ENCODE measurements at places on chromosomes 16 and 17.

- no peak for DNase-seq
Measured at GRCh38 chr16:75921281-75921680, 195.0 kb upstream of the CPHXL start.

- DNase-seq, result no peak
Measured at GRCh38 chr16:31064882-31065461, 9.1 kb downstream of the ZNF668 start.

DNA sequence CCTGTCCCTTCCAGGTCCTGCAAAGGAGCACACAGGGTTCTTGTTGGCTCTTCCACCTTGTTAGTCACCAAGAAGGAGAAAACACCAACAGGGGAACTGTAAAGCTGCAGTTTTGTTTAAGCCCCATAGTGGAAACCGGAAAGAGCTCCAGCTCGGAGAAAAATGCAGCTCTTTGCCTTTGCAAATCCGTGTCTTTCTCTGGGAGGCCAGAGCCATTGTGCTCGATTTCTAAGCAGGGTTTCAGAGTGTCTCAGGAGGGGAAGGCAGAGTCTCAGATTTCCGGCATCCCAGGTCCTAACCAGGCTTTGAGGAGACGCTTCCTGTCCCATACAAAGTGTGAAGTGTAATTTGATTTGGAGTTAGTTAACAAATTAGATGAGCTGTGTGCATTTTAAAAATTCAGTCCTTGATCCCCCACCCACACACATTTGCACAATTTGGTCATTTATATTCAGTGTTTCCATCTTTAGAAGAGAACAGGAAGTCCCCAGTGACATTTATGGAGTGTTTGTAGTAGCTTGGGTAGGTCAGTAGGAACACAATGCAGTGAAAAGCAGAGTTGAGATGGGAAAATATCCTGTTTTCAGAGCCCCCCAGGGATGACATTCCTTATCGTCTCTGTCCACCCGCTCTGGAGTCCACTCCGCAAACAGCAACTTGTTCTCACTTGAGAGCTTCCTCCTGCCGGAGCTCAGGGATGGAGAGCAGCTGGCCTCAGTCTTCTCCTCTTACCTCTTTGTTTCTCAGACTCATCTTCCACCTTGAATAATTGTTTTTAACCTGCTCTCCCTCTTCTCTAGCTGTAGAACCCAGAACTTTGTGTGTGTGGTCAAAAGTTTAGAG is 331.9 kb downstream of the SEC14L1 start:
- DNase-seq, result no peak

DNA sequence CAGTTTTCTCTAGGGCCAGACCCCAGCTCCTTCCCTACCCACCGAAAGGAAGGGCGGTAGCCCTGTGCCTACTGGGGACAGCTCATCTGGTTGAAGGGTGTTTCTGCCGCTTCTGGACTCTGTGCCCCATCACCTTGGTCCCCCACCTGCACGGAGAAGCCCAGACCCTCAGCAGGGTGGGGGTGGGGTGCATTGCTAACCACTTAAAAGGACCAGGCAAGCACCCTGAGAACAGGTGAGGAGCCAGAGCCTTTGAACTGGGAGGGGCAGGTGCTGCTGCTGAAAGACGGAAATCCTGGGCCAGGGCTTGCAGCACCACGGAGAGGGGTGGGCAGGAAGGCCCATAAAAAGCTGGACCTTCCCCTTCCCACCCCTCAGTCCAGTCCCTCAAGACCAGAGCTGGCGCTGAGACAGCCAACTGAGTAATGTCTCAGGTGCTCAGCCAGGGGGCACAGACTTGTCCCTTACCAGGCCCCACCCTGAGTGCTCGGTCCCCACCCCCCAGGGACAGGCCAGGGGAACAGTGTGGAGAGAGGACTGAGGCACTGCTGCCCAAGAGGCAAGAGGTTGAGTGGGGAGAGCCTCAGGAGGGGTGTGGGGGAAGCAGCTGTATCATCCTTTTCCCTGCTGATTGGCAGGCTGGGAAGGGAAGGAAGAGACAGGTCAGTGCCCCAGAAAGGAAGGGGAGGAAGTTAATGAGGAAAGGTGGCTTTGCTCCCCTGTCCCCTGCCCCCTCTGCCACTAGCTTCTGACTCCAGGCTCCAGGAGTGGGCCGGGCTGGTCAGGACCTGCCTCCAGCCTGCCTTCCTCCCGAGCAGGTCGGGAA is 10.9 kb upstream of the SP2 start:
- no peak for DNase-seq

DNA sequence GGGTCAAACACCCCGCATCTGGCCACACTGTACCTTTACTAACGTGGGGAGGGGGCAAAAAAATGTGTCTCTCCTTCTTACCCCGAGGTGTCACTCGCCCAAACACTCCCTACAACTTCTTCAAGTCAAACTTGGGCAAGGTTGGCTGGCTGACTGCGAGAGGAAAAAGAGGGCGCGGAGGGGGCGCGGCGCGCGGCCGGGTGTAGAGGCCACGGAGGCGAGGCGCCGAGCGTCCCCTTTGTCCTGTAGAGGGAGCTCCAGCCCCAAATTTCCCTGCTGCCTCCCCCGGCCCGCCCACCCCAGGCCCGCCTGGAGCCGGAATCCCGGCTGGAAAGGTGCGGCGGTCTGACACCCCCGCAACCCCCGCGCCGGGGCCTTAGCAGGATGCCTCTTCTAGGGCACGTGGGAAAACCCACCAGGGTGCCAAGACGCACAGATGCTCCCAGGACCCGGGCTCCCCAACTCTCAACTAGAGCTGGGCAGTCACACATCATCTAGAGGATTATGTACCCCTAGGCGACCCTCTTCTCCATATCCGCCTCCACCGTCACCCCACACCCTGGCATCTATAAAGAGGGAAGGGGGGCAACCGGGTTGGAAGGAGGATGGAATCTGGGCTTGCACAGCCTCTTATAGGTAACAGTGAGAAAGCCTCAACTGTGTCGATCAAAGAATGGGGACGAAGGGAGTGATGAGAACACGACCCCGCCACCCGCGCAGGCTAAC is 4.2 kb downstream of the IRX3 start:
- DNase-seq, result no peak
